ENCODE measurements at places on chromosomes 3 and 15.

GRCh38 chr3:60729056-60729455, 522.2 kb downstream of the FHIT start:
- DNase-seq: no peak

DNA sequence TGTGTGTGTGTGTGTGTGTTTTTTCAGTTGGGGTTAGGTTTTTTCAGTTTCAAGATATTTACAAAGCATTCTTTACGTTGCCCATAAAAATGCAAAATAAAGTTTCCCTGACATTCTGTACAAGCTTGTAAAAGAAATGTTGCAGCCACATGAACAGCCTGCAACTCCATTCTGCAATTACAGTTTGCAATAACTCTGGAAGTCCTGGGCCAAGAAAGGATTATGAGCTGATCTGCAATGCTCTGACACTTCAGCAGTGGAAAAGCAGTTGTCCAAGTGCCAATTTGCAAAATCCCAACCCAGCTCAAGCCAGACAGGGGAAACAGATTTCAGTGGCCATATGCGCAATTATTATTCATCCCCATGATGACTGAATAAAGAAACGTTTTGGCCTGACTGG, 322.1 kb downstream of the MEX3B start:
- DNase-seq: no peak

DNA sequence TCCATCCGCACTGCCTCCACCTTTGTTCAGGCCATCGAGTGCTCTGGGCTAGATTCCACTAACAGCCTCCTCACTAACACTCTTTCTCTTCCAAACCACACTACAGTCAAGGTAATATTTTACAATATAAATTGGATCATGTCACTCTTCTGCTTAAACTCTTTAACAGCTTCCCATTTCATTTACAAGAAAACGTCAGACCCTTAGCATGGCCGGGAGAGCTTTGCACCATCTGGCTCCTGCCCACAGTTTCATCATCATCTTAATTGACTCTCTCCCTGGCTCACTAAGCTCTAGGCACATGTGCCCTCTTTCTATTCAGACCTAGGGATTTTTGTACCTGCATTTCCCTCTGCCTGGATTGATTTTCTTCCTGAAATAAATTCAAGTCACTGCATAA, 354.7 kb downstream of the FGF12 start:
- DNase-seq: no peak

DNA sequence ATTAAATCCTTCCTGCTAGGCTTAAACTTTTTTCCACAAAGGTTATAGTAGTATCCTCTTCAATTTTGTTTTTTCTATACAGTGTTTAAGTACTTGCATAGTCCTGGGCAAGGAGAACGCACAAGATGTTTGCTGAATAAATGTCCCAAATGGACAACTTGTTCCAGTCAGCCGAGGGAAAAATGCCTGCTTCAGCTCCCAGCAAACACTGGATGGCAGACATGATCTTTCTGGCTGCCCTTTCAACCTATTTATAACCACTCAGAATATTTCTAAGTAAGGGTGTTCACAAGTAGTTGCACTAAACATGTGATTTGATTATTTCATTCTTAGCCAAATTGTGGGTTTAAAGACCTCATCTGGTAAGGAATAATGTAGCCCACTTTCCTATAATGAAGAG, 29.8 kb downstream of the GNB4 start:
- DNase-seq: no peak

- DNase-seq: no peak
Observed at GRCh38 chr3:127008236-127008635, 25.3 kb downstream of the PLXNA1 start.

GRCh38 chr15:50210462-50211157, 28.6 kb downstream of the SLC27A2 start:
- DNase-seq: no peak

- DNase-seq: no peak
Observed at GRCh38 chr3:3191675-3192285, 12.3 kb upstream of the CRBN start.

DNA sequence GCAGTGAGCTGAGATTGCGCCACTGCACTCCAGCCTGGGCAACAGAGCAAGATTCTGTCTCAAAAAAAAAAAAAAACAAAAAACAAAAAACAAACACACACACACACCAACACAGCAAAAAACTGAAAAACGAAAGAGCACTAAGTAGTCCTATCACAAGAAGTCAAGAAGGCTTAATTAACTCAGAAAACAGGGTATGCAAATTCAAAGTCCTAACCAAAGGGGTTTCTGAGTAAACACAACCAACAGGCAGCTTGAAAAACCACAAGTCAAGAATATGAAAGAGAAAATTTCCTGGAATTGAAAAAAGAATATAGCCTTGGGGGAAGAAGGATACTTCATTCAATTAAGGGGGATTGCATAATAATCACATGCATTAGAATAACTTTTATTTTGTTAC, 37.7 kb upstream of the PARP14 start:
- no peak for DNase-seq

DNA sequence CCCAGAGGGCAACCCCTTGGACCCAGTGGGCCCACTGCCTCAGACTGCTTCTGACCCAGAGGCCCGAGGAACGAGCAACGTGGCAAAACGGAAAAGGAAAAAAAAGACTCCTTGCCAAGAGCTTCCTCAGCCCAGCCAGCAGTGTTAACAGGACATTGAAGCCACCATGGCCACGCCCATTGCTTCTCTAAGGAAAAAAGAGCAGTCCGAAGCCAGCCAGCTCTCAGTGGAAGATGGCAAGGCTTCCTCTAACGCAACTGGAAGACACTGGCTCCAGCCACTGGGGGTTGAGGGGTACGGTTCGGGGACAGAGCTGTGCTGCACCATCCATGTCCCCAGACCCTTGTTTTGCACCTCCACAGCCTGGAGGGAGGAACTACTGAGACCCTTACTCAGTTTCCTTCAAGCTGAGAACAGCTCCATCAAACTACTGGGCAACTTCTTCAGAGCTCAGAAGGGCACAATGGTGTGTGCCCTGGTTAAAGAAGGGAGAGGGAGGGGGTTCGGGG, 10.7 kb downstream of the BMF start:
- no peak for DNase-seq

DNA sequence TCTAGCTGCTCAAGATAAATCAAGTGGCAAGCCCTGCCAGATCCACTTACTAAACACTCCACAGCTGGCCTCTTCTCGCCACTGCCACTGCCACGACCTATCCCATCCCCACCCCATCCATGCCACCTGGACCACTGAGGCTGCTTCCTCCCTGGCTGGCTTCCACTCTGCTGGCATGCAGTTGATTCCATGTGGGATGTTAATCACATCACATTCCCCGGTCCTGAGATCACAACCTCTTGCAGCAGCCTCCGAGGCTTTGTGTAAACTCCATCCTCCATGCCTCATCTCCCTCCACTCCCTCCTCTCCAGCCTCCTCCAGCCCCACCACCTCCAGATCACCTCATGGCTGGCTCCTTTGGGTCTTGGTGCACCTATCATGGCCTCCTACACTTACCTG, 7.7 kb downstream of the NCKIPSD start:
- no peak for DNase-seq

DNA sequence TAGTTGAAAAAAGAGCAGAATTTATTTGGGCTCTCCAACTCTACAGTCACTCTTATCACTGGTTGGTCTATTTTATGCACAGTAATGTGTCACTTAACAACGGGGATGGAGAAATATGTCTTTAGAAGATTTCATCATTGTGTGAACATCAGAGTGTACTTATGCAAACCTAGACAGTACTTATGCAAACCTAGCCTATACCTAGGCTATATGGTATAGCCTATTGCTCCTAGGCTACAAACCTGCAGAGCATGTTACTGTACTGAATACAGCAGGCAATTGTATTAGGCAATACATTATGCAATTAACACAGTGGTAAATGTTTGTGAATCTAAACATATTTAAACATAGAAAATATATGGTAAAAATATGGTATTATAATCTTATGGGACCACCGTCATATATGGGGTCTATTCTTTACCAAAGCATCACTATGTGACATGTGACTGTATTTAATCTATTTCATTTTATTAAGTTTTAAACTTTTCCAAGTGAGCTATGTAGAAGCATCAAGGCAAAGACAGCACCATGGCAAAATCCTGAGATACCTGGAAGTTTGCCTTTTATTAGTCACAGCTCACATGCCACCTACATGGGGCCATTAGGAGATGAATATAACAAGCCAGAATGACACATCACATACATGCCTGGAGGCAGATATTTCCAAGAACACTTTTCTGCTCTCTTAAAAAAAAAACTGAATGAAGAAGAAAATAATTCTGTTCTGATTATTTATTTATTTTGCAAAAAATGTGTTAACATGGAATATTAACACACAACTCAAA, 537.4 kb downstream of the TUSC7 start:
- DNase-seq: no peak

- DNase-seq: no peak
Observed at GRCh38 chr3:140767566-140767965, 89.7 kb downstream of the TRIM42 start.

Data from renal cortex interstitium (tissue), 15 donors.